T-helper 17 cell (primary cell): ENCODE measurements at places on chromosomes 4 and X.

GRCh38 chr4:11399461-11399971 lies 29.2 kb downstream of the HS3ST1 start:
- no peak for DNase-seq

- no peak for DNase-seq
These were observed at the start of gene SYTL4 for GRCh38 chrX:100731441-100732281. TSS of gene SYTL4 (minus strand) at chrX:100732121. CDS start at chrX:100702037, 30,084 bp downstream.

DNA sequence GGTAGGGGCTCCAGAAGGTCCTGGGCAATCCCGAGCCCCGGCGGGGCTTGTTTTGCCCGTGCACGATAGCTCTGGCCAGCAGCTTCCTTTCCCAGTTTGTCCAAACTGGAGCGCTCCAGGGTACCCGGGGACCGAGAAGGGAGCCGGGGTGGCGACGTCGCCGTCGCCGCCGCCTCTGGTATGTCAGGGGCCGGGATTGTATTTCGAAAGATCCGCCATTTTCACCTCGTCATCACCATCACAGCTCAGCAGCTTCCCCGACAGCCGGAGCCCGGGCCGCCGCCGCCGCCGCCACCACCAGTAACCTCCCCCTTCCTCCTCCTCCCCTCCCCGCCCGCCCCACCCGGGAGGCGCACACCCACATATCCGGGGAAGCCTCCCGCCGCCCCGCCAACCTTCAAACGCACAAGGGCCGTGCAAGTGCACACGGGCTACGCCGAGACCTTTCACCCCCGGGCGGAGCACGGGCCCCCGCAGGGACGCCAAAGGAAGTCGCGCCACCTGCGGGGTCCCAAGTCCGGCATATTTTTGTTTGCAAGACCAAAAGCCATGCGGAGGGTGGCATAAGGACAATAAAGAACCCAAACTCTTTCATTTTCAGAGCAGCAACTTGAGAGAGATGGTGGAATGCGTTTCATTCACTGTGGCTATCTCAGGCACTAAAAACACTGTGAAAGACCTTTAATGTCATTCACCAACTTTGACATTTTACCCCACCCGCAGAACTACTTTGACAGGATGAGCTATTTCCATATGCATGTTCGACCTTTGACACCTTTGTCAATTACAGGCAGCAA lies at the start of gene LIN54:
LIN54 (minus strand) TSS at position 302 of the 797 bp plus-strand sequence. CDS start 25,979 bp downstream, outside the sequence.
- DNase-seq, result peak; percentile 77

GRCh38 chr4:3463556-3464348 lies 646 bp downstream of the DOK7 start:
- no peak for DNase-seq

DNA sequence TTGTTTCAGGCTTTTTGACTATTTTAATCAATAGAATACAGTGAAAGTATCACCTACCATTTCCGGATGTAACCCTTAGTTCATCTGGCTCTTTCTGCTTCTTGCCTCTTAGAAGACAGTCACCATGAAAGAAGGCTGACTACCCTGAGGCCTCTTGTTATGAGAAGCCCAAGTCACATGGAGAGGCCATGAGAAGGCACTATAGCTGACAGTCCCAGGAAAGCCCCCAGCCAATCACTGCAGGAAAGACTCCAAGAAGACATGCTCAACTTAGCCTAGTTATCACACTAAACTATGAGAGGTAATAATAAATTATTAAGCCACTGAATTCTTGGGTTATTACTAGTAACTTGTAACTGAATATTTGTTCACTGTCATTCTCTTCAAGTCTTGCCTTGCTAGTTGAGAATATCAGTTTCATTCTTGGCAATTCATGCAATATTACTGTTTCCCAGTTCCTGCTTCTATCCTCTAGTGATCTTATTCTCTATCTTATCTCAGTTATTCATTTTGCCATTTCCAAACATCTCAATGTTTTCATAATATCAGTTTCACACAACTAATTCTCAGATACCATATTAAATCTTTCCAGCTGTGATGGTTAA lies 57.1 kb upstream of the GUCY1A1 start:
- no peak for DNase-seq

GRCh38 chr4:15295421-15296162 lies 132.2 kb upstream of the C1QTNF7 start:
- no peak for DNase-seq

GRCh38 chr4:72320223-72320948 lies 248.6 kb downstream of the ADAMTS3 start:
- DNase-seq, result no peak

DNA sequence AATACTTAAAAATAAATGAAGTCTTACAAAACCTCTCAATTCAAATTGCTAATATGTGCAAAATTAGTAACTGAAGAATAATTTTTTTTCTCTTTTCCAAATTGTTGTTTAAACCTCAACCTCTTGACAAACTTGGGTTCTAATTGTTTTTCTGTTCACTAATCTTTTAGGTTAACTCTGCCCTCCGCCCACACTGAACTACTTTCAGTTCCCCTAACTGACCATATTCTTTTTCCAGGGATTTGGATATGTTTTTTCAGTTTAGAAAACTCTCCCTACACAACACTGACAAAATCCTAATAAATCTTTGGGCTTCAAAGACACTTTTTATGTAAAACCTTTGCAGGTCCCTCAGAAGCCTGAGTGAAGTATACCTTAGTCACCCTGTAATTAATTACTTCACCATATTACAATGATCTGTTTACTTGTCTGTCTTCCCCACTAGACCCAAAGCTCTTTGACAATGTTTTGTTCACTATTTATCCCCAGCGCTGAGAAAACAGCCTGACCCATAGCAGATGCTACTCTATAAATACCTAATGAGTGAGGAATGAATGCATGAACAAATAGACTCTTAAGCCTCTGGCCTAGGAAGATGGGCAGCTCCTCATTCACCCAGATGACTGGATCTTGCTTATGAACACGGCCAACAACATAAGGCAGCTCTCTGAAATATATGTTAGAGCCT lies 134.9 kb downstream of the MAML3 start:
- no peak for DNase-seq
